Trophoblast cell (in vitro differentiated cells and primary cell): ENCODE measurements at places on chromosomes 11 and 22.

DNA sequence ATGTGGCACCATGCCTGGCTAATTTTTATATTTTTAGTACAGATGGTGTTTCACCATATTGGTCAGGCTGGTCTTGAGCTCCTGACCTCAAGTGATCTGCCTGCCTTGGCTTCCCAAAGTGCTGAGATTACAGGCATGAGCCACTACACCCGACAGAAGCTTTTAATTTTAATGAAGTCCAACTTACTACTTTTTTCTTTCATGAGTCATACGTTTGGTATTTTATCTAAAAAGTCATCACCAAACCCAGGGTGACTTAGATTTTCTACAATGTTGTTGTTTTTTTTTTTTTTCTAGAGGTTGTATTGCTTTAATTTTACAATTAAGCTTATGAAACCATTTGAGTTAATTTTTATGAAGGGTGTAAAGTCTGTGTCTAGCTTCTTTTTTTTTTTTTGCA lies 34.9 kb downstream of the JRKL start:
- no peak overlapping the region for H3K4me3 ChIP-seq
- no peaks in the 10 kb centered on the region for H3K4me1 ChIP-seq
- DNase-seq, result no peak
- no peak overlapping the region for H3K27ac ChIP-seq
- H3K36me3 ChIP-seq, result no peaks in the 10 kb centered on the region
- no peaks in the 10 kb centered on the region for H3K27me3 ChIP-seq

- no peak for DNase-seq
- peaks cover 12% of the 10 kb centered on the region for H3K4me1 ChIP-seq
- H3K36me3 ChIP-seq, result no peaks in the 10 kb centered on the region
Measured at GRCh38 chr11:94655291-94655690, 88.1 kb downstream of the PIWIL4 start.

GRCh38 chr11:1327064-1327460 lies 17.6 kb upstream of the TOLLIP start:
- H3K27ac ChIP-seq, result no peak overlapping the region
- H3K4me1 ChIP-seq, result no peaks in the 10 kb centered on the region
- no peaks in the 10 kb centered on the region for H3K36me3 ChIP-seq
- DNase-seq, result no peak

DNA sequence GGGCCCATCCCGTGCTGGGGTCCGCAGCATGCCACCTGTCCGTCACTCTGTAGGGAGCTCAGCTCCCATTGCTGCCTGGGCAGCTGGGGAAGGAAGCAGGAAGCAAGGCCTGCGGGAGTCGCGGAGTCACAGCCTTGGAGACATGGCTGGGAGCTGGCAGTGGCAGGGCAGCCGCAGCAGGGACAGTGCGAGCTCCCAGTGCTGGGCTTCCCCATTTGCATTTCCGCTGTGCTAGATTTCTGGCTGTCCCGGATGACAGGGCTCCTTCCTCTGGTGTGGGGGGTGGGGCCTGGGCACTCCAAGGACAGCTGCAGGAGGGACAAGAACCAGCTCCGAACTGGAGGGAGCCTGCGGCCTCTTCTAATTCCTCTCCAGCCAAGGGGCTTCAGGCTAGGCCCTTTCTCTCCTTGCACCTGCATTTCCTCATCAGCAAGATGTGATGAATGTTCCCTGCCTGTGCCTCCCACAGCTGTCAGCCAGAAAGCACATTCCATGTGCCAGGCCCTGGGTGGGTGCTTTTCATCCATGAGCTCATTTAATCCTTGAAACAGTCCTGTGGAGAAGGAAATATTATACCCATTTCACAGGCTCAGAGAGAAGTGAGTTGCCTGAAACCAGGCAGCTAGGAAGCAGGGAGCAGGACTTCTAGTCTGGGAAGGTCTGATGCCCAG lies 48.0 kb downstream of the MYO7A start:
- H3K27me3 ChIP-seq, result no peaks in the 10 kb centered on the region
- no peak for DNase-seq
- H3K36me3 ChIP-seq, result no peaks in the 10 kb centered on the region
- H3K4me1 ChIP-seq, result peaks cover 16% of the 10 kb centered on the region

- no peak for DNase-seq
- no peaks in the 10 kb centered on the region for H3K36me3 ChIP-seq
- H3K4me3 ChIP-seq, result no peak overlapping the region
- peaks cover 35% of the 10 kb centered on the region for H3K4me1 ChIP-seq
- H3K27ac ChIP-seq, result no peak overlapping the region
Measured at GRCh38 chr11:73216465-73216864, 1.6 kb upstream of the P2RY2 start.

DNA sequence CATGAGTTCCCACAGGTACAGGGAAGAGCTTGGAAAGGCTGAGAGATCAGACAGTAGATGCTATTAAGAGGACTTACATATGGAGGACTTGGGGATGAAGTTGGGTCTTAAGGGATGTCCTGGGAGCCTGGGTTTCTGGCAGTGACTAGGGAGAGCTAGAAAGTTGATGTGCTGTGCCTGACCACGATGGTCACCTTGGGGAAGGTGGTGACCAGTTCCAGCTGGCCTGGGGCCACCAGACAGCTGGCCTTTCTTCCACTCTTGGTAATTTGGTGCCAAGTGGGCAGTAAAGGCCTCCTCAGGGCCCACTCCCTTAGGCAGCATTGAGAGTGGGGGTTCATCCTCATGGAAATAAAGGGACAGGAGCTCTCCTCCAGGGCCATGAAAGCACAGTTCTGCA lies 13.9 kb upstream of the CSF2RB start:
- H3K36me3 ChIP-seq, result no peaks in the 10 kb centered on the region
- H3K27me3 ChIP-seq, result no peaks in the 10 kb centered on the region
- peaks cover 7% of the 10 kb centered on the region for H3K4me1 ChIP-seq
- no peak overlapping the region for H3K4me3 ChIP-seq
- no peak overlapping the region for H3K27ac ChIP-seq

DNA sequence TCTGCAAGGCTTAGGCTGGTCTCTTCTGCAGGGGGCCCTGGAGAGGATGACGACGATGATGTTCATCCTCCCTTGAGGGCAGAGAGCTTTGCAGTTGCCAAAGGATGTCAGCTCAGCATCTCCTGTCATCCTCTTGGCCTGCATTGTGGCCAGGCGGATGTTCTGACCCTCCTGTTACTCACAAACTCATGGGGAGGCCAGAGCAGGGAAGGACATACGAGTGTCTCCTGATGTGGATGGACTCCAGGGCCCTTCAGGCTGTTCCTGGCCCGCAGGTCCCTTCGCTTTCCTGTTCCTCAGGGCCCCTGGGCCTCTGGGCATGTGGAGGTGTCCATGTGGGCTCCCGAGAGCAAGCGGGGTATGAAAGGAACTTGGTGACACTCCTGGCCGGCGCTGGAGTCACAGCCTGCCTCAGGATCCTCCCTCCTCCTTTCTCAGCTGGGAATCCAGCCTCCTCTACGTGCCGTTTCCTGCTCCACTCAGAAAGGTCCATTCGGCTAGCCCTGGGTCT lies 8.5 kb downstream of the ADORA2A start:
- H3K4me3 ChIP-seq, result no peak overlapping the region
- no peaks in the 10 kb centered on the region for H3K27me3 ChIP-seq
- H3K27ac ChIP-seq, result no peak overlapping the region

DNA sequence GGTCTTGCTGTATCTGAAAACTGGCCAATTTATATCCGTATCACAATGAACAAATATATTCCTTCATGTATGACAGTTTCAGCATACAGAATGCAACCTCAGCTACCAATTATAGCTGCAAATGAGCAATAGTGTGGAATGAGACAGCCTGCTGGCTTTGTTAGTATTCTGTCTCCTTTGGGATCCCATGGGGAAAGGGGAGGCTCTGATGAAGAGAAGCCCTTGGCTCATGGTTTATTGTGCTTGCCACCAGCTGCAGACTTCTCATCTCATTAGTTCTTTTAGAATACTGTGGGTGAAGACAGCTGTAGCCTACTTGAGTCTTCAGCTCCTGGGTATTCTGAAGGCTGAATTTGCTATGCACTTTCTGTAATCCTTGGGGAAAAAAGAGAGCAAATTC lies 42.4 kb downstream of the PITPNB start:
- DNase-seq, result no peak
- no peaks in the 10 kb centered on the region for H3K27me3 ChIP-seq
- no peak overlapping the region for H3K27ac ChIP-seq
- H3K4me1 ChIP-seq, result no peaks in the 10 kb centered on the region

DNA sequence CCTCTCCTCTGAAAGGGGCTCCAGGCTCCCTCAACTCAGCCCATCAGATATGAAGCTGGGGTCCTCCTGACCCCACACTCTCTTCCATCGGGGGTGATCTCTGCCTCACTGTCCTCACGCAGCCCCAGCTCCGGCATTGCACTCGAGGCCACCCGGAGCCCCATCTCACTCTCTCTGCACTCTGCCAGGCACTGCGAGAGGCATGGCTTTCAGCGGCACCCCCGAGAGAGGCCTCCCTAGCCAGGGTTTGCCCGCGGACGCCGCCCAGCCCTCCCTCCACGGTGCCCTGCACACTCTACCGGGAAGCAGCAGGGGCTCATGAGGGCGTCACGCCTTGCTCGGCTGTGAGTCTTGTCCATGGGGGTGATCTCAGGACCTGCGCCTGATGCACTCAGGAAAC lies 436.2 kb downstream of the BRD1 start:
- H3K27ac ChIP-seq, result no peak overlapping the region
- no peak for DNase-seq
- H3K4me3 ChIP-seq, result no peak overlapping the region
- H3K36me3 ChIP-seq, result no peaks in the 10 kb centered on the region

- H3K4me1 ChIP-seq, result no peaks in the 10 kb centered on the region
- H3K4me3 ChIP-seq, result no peak overlapping the region
- no peaks in the 10 kb centered on the region for H3K27me3 ChIP-seq
- H3K36me3 ChIP-seq, result no peaks in the 10 kb centered on the region
- no peak overlapping the region for H3K27ac ChIP-seq
Measured at GRCh38 chr11:26286472-26287066, 45.4 kb upstream of the ANO3 start.

DNA sequence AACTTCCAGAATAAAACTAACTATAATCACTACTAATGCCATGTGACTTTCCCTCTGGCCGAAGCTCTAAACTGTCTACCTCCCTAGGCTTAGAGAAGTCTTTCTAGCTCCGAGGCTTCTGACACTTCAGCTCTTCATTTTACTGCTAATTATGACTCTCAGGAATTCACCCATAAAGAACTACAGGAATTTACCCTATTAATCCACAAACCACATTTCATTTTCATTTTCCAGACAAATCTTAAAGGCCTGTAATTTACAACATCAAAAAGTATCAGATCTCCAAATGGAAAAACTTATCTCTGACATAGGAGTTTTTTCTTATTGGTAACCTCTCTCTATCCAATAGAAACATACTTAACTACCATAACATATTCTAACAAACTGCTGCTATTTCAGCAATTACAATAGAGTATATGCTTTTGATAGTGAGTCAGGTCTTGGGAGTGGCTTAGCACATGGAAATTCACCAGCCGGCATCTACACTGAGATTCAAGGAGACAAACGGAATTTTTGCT lies 33.4 kb downstream of the MRTFA start:
- no peaks in the 10 kb centered on the region for H3K36me3 ChIP-seq
- H3K4me1 ChIP-seq, result peaks cover 5% of the 10 kb centered on the region
- H3K27ac ChIP-seq, result no peak overlapping the region
- no peaks in the 10 kb centered on the region for H3K27me3 ChIP-seq

DNA sequence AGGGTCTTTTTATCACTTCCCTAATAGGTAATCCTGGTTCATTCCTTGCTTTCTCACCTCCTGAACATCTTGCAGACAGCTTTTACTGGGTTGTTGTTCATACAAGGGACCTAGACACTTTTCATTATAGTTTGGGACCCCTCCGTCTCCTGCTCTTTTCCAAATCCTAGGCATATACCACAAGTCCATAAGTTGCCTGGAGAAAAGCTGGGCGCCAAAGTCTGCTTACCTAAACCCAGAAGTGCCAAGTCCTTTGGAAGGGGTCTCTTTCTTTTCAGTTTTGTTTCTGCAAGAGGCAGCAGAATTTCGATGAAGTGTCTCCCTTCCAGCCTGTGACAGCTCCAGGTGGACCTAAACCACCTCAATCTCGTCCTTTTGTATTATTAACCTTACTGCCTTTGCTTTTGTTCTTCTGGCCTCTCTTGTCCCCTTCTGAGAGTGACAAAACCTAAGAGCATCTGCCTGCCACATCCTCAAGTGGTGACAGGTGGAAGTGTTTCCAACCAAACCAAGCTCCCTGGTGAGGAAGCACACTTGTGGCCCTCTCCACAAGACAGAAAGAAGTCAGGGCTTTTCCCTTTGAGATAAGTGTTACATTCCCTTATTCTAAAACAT lies 19.5 kb upstream of the P2RY6 start:
- H3K27ac ChIP-seq, result no peak overlapping the region
- no peak overlapping the region for H3K4me3 ChIP-seq
- no peak for DNase-seq
- H3K27me3 ChIP-seq, result no peaks in the 10 kb centered on the region
- no peaks in the 10 kb centered on the region for H3K36me3 ChIP-seq

DNA sequence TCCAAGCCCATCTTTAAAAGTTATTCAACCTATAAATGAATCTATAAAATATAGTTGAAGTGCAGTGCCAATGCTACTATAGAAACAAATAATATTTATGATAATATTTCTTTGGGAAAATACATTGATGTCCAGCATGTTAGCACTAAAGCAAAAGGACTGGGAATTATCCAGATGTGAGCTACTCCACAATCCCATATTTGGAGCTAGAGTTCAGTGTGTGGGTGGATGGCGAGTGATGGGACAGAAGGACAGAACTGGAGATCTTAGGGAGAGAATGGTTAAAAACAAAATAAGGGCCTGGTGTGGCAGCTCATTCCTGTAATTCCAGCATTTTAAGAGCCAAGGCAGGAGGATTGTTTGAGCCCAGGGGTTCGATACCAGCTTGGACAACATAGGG lies 216.8 kb downstream of the TMEM135 start:
- H3K27me3 ChIP-seq, result no peaks in the 10 kb centered on the region
- no peak overlapping the region for H3K4me3 ChIP-seq
- DNase-seq, result no peak
- H3K27ac ChIP-seq, result no peak overlapping the region
- H3K4me1 ChIP-seq, result no peaks in the 10 kb centered on the region

DNA sequence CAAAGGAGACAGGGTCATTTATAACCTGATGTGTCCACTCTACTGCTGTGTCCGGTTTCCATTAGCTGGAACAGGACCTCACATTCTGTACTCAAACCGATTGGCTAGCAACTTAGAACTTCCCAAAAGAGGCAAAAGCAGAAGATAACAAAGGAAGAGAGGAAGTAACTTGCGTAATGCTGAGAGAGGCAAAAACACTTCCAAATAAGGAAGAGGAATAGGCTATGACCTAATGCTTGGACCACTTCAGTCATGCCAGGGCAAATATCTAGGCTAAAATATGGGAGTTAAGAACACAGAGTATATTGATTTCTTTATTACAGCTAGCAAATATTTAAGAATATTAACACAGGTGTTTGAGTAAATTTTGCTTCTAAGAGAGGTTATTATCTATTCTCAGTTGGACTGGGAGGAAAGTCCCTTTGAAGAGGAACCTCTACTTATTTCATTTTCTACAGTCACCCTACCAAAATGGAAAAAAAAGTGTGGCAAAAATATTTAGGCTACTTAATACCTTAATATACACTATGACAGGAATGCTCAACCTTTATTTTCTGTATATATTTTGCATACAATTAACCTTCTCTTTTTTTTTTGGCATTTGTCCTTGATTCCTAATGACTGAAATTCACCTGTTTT lies 499.8 kb upstream of the CHORDC1 start:
- H3K27ac ChIP-seq, result no peak overlapping the region
- no peak overlapping the region for H3K4me3 ChIP-seq
- H3K4me1 ChIP-seq, result no peaks in the 10 kb centered on the region
- H3K27me3 ChIP-seq, result no peaks in the 10 kb centered on the region
- DNase-seq, result peak; percentile 28

- no peak overlapping the region for H3K4me3 ChIP-seq
- no peaks in the 10 kb centered on the region for H3K27me3 ChIP-seq
- peaks cover 6% of the 10 kb centered on the region for H3K4me1 ChIP-seq
- no peak overlapping the region for H3K27ac ChIP-seq
Measured at GRCh38 chr11:3949125-3949524, 93.7 kb downstream of the STIM1 start.
